EL (cell line): ENCODE measurements at places on chromosomes 6 and 20.
A peak's percentile ranks its signal among the peaks of the same experiment; 100 is the strongest.

DNA sequence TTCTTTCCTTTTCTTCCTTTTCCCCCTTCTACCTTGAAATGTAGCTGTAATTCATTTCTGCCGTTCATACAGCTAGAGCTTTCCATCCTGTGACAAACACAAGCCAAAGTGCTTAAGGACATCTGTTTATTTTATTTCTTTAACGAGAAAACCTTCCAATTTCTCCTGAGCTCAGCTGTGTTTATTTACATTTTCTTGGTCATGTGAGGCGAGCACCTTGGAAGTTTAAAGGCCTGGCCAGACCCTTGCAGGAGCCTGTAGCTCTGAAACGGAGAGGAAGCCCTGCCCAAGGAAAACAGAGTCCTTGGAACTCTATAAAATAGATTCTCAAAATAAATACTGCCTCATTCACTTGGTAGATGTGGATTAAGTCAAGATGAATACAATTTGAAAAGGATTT, 223.1 kb downstream of the EYA2 start:
- no peak for DNase-seq

DNA sequence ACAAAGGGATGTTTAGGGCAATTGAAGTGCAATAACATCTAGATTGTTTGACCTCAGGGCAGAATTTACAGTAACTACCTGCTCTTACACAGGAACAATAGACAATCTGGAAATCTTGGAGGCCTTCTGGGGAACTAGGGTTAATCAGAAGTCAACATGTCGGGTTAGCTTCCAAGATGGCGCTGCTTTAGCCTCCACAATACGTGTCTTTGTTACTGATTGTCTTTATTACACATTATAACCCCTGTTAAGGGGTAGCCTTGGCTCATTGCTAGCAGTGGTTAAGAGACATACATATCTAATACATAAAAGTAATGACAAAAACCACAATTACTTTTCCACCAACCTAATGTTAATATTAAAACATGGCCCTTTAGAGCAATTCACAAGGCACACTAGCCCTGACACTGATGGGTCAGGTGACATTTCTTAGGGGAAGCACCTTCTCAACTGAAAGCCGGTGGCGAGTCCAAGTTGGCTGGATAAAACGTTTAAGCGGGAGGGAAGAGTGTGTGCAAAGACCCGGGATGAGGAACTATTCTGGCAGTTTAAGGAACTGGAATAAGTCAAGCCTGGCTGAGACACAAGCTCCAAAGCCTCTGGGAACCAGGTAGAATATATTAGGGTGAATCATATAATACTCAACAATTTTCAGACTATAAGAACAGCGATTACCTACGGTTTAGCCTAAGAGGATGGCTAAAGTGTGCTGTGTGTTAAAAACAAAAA, 236.9 kb downstream of the BCAS1 start:
- DNase-seq: no peak

DNA sequence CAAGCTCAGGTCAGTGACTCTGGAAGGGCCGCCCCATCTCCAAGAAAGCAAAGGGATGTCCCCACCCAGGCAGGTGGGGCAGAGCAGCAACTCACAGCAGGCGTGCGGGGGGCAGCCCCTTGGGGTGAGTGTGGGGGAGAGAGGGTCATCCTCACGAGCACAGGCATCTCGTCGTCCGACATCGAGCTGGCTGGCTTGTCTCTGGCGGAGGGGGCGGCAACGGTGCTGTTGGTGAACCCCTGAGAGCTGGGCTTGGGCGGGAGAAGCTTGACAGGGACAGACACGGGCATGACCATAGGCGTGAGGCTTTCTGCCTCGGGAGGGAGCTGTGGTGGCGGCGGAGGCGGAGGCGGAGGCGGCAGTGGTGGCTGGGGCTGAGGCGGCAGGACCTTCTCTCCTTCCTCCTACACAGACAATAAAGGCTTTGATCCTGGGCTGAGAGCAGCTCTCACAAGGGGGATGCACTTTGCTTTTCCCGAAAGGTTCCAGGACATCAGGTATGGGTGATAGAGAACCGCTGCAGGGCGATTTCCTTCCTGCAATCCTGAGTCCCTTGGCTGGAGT, 45.6 kb upstream of the MRPS10 start:
- DNase-seq: no peak

GRCh38 chr6:24355393-24355792, 2.5 kb downstream of the DCDC2 start:
- no peak for DNase-seq

- peak; percentile 97 for DNase-seq
Observed at GRCh38 chr6:158849899-158850806, 31.0 kb upstream of the EZR start.

GRCh38 chr6:104629826-104630225, 229.9 kb downstream of the HACE1 start:
- no peak for DNase-seq

DNA sequence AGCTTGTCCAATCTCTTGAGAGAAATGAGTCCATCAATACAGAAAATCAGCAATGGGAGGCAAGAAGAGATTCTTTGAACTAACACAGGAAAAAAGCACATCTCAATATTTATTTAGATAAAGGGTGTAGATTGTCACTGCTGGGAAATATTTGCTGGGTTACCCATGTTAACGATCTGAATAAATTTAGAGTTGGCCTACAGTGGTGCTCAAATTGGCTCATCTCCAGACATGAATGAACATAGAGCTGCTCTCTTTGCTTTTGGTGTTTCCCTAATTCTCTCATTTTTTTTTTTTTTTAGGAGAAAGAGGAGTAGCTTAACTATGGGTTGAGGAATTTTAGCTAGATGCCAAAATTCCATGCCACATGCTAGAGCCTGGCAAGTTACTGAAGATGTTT, 471.2 kb downstream of the PKHD1 start:
- DNase-seq: no peak

DNA sequence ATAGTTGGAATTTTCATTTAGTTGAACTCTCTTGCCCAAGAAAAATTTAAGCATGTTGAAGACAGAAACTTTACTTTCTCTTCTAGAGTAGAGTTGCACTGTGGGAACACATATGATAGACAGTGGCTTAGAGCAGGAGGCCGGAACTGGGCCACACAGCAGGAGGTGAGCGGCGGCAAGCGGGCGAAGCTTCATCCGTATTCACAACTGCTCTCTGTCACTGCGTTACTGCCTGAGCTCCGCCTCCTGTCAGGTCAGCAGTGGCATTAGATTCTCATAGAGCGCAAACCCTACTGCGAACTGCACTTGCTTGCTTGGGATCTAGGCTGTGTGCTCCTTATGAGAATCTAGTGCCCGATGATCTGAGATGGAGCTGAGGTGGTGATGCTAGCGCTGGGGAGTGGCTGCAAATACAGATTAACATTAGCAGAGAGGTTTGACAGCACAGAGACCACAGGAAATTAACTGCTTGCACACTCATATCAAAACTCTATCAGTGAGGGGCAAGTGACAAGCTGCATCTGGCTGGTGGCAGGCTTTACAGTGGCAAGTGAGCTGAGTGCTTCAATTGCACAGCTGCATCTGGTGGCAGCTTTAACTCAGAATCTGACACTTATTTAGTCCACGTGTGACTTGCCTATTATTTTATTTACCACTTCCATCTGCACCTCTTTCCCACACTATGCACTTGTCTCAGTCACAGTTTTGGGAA, 174.9 kb upstream of the C6orf118 start:
- no peak for DNase-seq

GRCh38 chr20:57408131-57408530, 16.9 kb downstream of the RBM38 start:
- no peak for DNase-seq

GRCh38 chr6:106474466-106474865, 113.9 kb downstream of the CRYBG1 start:
- DNase-seq: no peak

GRCh38 chr6:108777536-108777935, 70.7 kb upstream of the ARMC2 start:
- no peak for DNase-seq

GRCh38 chr20:61566691-61567090, 314.6 kb downstream of the CDH4 start:
- DNase-seq: no peak

DNA sequence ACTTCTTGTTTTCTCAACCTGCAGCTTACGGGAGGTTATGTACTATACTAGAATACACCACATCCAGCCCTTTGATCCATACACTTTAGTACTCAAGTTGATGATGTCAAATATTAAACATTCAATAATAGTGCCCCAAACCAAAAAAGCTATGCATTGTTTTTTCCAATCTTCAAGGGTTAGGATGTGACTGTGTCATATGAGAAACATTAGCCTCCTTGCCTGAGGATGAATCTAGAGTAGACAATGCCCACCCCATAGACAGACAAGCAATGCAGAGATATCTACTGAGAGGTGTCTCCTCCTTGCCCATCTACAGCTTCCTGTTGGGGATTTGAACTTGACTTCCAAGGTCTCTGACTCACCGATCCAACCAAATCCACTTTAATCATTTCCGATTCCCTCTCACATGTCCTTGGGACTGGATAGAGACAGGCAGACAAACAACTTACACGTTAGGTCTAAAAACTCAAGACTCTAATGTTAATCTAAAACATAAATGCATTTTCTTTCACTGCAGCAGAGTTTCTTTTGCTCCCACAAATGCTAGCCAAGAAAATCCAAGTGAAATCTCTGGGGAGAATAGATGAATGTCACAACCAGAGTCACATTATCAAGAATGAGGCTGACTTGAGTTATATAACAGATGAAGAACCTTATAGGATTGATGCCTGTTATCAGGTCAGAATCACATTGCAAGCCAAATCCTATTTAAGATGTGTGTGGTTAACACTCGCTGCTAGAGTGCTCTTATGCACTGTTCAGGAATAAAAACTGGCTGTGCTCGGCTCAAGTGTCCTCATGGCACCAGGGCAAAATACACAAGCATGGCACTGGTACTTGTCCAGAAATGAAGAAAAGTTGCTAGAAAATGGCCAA, 75.5 kb upstream of the TNFAIP3 start:
- no peak for DNase-seq

DNA sequence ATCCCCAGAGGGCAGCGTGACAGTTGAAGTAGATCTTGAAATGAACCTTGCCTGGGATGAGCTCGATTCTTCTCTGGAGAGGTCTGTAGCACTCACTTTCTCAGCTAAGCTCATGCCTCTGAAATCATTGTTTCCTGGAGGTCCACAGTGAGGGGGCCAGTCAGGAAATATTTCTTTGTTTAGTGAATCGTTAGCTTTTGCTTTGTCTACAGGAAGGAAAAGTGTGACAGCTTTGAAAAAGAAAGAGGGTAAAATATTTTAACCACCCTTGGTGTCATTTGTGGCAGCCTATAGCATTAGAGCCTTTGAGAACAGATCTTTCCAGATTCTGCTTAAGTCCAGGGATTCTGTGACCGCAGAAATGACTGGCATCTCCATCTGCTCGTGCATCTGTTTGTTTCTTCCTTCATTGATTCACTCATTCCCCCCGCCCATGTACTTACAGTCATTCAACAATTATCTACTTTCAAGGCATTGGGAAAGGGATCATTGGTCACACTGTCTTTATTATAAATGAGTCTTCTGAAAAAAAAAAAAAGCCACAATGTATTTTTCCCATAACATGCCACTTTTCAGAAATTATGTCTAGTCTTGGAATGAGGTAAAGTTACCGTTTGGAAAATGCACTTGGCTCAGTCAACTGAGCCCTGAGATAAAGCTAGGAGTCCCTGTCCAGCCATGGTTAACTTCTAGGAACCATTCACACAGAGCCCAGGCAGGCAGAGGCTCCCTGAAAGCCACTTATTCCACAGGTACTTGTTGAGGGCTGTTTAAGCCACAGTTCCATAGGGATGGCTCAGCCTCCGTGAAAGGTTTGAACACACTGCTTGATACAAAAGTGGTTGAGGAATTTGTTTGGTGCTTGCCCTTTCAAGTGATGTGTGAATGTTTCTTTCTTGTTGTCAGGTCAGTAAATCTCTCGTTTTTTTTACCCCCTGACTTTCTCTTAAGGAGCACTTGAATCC, 86.0 kb downstream of the TIAM2 start:
- no peak for DNase-seq
